Activated CD4-positive, alpha-beta memory T cell treated with anti-CD3 and anti-CD28 coated beads, Interleukin-2, amount 10 ng/mL, durations not matched to agents 7 days and 5 days (primary cell): ENCODE measurements at places on chromosomes 5 and 9. TPM values are rescaled to one million over a fixed set of nuclear protein-coding genes. Genes with fewer than 3 reads are reported as not detected.

DNA sequence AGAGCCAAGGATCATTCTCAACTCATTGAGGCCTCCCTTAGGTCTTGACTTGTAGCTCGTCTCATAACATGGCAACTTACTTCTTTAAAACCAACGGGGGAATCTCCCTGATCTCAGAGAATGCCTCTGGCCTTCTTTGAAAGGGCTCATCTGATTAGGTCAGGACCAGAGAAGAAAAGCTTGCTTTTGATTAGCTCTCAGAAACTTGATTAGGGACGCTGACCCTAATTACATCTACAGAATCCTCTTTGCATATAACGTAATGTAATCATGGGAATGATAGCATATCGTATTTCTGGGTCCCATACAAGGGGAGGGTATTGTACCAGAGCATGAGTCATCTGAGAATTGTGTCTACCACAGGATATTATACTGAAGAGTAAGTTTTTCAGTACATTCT, 125.1 kb upstream of the SH3GL2 start:
- H3K4me3 ChIP-seq = no peak overlapping the region
- no peak overlapping the region for H3K27ac ChIP-seq
- no peak for DNase-seq
- H3K36me3 ChIP-seq = no peaks in the 10 kb centered on the region
- no peaks in the 10 kb centered on the region for H3K4me1 ChIP-seq

- H3K36me3 ChIP-seq = no peaks in the 10 kb centered on the region
- DNase-seq = no peak
- no peak overlapping the region for H3K4me3 ChIP-seq
- H3K27me3 ChIP-seq = no peaks in the 10 kb centered on the region
Observed at GRCh38 chr5:5699062-5699461, 276.6 kb downstream of the ICE1 start.

DNA sequence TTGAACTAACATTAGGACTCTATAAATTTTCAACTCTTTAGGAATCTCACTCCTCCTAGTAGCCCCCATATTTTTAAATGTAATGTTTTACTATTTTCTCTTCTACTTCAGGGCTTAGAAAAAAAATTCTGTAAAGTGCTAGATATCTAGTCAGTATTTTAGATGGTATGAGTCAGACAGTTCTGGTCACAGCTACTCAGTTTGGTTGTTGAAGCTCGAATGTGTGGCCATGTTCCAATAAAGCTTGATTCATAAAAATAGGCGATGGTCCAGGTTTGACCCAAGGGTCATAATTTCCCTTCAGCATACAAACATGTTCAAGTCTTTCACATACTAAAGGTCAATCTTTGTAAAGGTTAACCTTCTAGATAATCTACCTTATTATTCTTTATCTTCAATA, 566.0 kb upstream of the CDH18 start:
- no peaks in the 10 kb centered on the region for H3K4me1 ChIP-seq
- H3K4me3 ChIP-seq = no peak overlapping the region
- no peak for DNase-seq
- no peaks in the 10 kb centered on the region for H3K27me3 ChIP-seq
- no peak overlapping the region for H3K27ac ChIP-seq

CTSV gene
- total RNA-seq = 0.45 TPM

AK6 gene
- 31.2 TPM for total RNA-seq

DNA sequence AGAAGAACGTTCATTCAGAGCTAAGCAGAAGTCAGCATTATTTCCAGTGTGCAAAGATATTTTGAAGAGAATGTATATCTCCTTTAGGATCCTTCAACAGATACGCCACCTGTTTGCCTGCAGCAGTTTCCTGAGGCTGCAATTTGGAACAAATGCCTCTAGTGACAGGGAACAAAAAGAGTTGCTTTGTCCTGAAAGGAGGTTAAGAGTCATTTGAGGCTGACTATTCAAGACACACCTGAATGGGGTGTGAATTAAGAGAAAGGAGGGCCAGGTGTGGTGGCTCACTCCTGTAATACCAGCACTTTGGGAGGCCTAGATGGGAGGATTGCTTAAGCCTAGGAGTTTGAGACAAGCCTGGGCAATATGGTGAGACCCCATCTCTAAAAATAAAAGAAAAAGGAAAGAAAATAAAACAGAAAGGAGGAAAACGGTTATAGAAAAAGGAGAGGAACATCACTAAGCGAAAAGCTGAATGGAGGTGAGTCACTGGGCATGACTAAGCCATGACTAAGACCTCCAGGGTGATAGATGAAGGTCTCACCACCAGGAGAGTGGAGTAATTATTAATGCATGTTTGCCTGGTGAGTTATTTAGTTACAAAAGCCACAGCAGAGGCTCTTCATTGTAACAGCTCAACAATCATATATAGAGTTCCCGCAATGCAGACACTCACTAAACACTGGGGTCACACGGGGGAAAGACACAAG, 255.2 kb upstream of the TNC start:
- H3K4me3 ChIP-seq = no peak overlapping the region

- H3K4me1 ChIP-seq = no peaks in the 10 kb centered on the region
- no peak for DNase-seq
- no peaks in the 10 kb centered on the region for H3K36me3 ChIP-seq
- H3K4me3 ChIP-seq = no peak overlapping the region
- H3K27me3 ChIP-seq = no peaks in the 10 kb centered on the region
- no peak overlapping the region for H3K27ac ChIP-seq
Observed at GRCh38 chr5:17732351-17732923, 98.2 kb downstream of the TAF11L14 start.

DNA sequence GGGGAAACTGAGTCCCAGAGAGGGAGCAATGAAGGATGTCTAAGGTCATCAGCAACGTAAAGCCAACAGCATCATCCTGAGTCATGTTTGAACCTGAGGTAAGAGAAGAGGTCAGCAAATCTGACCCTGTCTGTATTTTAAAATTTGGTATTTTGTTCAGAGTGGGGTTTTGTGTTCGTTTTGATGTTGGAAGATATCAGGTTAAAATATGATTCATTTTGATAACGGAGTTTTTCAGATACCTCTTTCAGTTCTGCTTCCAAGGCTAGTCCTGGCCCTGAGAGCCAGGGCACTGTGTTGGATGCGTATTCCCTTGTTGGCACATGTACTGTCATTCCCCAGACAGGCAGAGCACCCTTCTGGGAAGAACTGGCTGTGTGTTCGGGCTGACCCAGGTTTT, 291.0 kb downstream of the NSG2 start:
- H3K4me3 ChIP-seq = no peak overlapping the region
- no peak for DNase-seq
- H3K27ac ChIP-seq = no peak overlapping the region
- H3K36me3 ChIP-seq = no peaks in the 10 kb centered on the region
- no peaks in the 10 kb centered on the region for H3K4me1 ChIP-seq
- H3K27me3 ChIP-seq = peaks cover 10% of the 10 kb centered on the region

DNA sequence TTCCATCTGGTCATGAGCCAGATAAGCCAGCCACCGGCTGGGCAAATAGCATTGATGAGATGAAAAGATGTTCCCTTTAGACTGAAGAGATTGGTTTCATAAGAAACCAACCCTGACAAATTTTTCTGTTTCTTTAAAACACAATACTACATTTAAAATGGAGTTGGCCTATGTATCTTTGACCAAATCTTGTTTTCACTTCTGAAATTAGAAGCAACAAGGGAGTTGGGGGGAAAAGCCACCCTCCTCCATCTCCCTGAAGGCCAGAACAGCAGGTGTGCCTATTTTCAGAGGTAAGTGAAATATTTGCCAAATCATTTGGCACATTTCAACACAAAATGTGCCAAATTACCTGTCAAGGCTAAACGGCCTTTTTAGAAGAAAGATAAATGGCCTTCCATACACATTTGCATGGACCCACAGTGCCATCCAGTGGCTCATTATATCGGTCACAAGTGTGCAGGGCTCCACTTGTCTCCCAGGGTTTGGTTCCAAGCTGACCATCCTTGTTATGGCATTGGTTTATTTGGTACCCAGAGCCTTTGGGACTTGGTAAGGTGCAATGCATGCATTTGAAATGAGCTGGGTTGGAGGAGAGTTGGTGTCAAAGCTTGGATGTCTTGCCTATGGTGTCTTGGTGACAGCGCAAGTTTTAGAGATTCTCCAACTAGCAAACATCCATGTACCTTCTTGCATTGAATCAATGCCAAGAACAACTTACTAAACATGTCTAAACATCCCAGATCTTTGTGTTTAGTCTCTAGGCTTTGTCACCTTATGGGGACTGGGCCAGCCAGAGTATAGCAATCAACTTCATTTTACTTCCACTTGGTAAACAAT, 372.0 kb upstream of the KIF2A start:
- no peak overlapping the region for H3K27ac ChIP-seq
- no peaks in the 10 kb centered on the region for H3K36me3 ChIP-seq
- H3K4me1 ChIP-seq = no peaks in the 10 kb centered on the region
- no peaks in the 10 kb centered on the region for H3K27me3 ChIP-seq

PRRT1B gene
- total RNA-seq = not detected

DNA sequence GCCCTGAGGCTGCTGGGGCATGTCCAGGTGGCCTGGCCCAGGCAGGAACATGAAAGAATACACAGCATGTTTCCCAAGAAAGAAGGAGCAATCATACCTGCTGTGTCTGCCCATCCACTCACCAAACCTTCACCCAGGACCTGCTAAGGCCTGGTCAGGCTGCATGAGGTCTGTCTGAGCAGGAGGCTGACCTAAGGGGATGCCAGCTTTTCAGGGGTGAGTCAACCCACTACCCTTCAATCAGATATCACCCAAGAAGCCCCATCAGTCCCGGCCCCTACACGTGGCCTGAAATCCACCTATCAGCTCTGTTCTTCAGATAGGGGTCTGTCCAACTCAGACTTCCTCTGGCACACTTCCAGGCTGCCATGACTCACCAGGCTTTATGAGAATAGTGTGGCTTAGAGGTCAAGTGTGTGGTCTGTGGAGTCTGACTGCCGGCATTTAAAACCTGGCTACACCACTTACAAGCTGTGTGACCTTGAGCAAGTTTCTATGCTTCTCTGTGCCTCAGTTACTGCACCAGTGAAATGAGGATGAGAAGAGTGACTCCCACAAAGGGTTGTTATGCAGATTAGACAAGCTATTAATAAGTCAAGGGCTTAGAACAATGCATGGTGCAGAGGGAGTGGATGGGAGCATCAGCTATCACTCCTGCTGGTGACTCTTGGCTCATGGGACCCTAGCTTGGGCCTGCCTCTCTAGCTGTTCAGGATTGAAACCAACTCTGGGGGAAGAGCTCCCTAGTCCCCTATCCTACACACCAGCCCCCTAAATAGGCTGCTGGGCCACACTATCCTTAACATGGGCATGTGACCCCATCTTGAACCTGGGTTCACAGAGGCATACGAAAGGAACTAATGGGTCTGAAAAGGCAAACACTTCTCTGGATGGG, 130.3 kb downstream of the PAX5 start:
- no peak overlapping the region for H3K4me3 ChIP-seq
- H3K27me3 ChIP-seq = peaks cover 43% of the 10 kb centered on the region
- H3K27ac ChIP-seq = no peak overlapping the region
- no peaks in the 10 kb centered on the region for H3K36me3 ChIP-seq
- DNase-seq = peak; percentile 31

NFIB gene
- total RNA-seq = not detected
